Sigmoid colon (tissue), 7 donors: ENCODE measurements at places on chromosomes 7 and 10. TPM values are rescaled to one million over a fixed set of nuclear protein-coding genes. Genes with fewer than 3 reads are reported as not detected.
A peak's percentile ranks its signal among the peaks of the same experiment; 100 is the strongest.

DNA sequence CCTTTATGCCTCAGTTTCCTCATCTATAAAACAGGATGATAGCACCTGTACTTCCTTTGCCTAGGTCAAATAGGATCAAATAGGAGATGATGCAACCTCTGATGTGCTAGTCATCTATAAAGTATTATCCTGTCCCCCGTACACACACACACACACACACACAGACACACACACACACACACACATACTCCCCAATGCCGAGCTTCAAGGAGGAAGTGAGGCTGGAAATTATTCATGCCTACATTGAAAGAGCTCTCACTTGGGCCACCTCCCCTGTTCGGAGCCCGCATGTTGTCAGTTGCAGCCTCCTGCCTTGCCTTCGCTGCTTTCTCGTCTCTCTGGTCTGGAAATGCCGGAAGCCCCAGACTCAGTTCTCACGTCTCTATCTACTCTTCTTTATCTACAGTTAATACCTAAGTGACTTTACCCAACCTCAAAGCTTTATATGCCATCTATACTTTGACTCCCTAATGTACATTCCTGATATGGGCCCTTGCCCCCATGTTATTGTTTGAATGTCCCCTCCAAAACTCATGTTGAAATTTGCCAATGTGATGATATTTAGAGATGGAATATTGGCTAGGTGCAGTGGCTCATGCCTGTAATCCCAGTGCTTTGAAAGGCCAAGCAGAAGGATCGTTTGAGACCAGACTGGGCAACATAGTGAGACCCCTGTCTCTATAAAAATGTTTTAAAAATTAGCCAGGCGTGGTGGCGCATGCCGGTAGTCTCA lies 6.9 kb upstream of the UBE2H start:
- DNase-seq: peak; percentile 10

- no peak for DNase-seq
Measured at GRCh38 chr10:98186681-98187080, 52.2 kb downstream of the R3HCC1L start.

GRCh38 chr7:29084832-29085231 lies 61.5 kb downstream of the CPVL start:
- DNase-seq: no peak

Gene TLX1
- not detected for total RNA-seq

Gene HABP2
- not detected for total RNA-seq

Gene TMEM26
- 0.49 TPM for total RNA-seq

Gene CLRN3
- total RNA-seq: not detected
